Prostate gland (tissue), 2 donors: ENCODE measurements at places on chromosomes 5 and 9.
A peak's percentile ranks its signal among the peaks of the same experiment; 100 is the strongest.

DNA sequence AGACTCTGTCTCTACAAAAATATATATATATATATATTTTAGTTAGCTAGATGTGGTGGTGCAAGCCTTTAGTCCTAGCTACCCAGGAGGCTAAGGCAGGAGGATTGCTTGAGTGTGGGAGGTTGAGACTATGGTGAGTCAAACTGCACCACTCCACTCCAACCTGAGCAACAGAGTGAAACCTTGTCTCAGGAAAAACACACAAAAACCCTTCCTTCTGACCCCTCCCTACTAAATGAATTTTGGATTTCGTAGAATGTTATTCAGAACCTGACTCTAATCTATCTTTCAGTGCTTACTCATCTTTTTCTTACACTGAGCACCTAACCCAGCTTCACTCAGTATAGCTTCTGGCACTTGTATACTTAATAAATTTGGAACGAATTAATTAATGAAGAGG lies 35.2 kb upstream of the IL7R start:
- DNase-seq: no peak

DNA sequence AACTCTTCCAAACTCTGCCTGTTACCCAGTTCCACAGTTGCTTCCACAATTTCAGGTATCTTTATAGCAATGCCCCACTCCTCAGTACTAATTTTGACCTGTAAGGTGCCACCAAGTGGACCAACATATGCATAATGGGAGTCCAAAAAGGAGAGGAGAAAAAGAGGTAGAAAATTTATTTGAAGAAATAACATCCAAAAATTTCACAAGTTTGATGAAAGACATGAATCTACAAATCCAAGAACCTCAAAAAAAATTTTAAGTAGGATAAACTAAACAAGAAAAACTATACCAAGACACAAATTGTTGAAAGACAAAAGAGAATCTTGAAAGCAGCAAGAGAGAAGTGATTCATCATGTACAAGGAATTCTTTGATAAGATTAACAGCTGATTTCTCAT lies 79.8 kb downstream of the BARX1 start:
- DNase-seq: no peak

- no peak for DNase-seq
These were observed 79.1 kb downstream of the PPIC start for GRCh38 chr5:122957457-122957856.

DNA sequence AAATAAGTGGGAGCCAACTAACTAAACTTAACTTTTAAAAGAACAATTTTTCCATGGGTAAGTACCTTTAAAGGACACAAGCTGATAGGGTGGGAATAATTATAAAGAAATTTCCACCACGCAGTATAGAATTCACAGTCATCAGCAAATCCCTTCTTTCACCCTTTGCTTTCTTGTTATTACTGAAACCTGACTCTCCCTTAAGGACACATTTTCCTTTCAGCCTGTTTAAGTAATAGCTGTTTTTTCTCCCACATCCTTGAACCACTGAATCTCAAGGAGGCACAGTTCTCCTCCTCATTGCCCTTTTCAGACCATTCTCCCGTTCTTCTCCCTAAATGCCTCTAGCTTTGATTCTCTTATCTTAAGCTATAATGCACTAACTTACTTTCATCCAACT lies 6.3 kb downstream of the C5orf15 start:
- DNase-seq: no peak

DNA sequence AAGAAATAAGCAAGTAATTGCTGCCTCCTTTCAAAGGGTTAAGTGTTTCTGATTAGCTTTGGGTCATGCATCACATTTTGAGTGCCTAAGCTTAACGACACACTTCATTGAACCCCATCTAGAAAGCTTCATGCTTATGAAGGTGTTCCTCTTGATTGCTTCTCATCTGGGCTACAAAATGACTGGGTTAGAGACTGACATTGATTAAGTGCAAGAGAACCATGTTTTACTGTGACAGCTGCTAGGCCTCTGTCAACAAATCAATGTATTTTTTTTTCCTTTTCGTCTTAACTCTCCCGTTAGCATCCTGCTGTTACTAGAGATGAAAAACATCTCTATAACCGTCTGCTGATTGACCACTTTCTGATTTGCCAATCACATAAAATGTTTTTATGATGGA lies 725.0 kb downstream of the TLE1 start:
- no peak for DNase-seq

- DNase-seq: no peak
These were observed 74.4 kb upstream of the KIF2A start for GRCh38 chr5:62231576-62231975.

DNA sequence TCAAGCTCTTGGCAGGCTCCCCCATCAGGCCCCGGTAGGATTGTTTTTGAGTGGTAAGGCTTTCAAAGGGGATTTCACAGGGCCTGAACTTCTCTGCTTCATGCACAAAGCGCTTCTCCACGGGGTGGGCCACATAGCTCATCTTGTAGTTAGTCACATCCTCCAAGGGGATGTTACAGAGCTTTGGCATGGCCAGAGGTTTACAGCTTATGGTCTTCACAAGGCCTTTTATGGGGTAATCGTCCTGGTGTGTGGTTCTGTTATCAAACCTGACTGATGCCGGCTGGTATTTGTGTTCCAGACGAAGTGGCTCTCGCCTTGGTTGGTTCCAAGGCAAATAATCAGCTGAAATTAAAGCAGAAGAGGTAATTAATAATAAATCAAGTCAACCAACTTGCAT lies 104.3 kb downstream of the SAXO1 start:
- no peak for DNase-seq

- DNase-seq: peak; percentile 17
These were observed 57.4 kb upstream of the PRSS3 start for GRCh38 chr9:33737811-33738606.

DNA sequence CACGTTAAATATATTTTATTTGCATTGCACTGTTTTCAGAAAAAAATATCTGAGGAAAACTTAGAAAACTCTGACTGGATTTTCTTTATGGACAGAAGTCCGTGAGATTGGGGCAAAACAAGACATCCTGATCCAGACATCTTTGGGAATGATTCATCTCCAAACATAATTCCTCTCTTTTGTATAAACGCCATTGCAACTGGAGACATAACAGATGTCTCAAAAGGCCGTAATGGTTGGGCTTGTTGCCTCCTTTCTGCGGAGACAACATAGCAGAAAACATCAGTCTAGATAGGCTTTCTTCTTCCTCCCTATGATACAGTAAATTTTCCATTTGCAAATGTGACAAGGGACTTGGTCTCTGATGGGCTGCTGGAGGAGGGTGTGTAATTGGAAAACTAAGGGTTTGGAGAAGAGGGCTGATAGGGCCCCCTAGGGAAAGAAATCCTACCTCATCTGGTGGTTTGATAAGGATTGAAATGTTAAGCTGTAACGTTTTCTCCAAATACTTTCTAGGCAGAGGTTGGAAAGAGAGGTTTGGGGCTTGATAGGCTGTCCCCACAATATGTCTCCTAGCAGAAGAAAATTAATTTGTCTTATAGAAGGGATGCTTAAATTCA lies 631.5 kb upstream of the ST8SIA4 start:
- DNase-seq: no peak

DNA sequence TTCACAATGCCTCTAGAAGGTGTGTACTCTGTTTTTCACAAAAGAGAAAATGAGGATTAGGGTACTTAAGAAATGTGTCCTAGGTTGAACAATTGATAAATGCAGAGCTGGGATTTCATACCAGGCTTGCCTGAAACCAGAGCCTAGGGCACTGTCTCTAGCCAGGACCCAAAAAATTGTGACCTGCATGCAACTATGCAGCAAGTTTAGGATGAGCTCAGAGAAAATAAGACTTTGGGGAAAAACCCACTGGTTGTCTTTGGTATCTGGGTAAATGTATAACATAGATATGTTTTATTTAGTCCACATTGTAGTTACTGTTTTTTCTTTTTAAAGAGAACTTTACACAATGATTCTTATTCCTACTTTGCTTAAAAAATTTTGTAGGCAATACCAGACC lies 177.1 kb upstream of the SEMA6A start:
- DNase-seq: no peak

GRCh38 chr5:7850395-7851239 lies at the start of gene CFAP90:
Gene CFAP90 (minus strand): TSS chr5:7851133. CDS start chr5:7851021, 112 bp downstream.
- peak; percentile 62 for DNase-seq

GRCh38 chr9:105154723-105155191 lies 89.7 kb upstream of the SLC44A1 start:
- DNase-seq: no peak

DNA sequence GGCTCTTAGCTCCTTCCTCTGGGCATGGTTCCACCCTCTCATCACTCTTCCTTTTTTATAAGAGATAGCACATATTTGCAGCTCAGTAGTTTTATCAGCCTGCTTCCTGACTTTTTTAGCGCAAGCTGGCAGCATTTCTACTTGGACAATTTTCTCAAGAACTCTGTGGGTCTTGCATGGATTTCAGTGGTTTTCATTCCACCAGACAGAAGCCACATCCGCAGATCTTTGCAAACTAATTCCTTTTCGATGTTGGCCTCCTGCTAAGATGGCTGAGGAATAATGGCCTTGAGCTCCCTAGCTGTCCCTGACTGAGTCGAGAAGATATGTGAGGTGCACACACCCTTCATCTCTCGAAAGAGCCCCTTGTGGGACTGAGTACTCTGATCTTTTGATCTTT lies 49.5 kb downstream of the GALNT12 start:
- DNase-seq: no peak

DNA sequence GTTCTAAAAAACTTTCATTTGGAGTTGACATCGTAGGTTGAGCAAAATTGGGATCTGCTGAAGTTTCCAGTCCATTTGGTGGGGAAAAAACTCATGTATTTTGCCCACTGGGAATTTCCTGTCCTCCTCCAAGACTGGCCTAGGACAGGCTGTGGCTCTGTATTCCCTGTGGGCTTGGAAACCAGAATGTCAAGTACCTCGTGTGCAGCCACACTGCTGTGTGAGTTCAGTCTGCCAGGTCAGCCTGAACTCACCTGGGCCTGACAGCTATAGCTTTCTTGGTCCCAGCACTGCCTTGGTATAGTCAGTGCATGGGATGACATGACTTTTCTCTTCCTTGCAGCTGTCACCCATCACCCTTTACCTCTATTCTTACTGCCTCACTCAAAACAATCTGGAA lies 35.0 kb upstream of the KLF9 start:
- no peak for DNase-seq

DNA sequence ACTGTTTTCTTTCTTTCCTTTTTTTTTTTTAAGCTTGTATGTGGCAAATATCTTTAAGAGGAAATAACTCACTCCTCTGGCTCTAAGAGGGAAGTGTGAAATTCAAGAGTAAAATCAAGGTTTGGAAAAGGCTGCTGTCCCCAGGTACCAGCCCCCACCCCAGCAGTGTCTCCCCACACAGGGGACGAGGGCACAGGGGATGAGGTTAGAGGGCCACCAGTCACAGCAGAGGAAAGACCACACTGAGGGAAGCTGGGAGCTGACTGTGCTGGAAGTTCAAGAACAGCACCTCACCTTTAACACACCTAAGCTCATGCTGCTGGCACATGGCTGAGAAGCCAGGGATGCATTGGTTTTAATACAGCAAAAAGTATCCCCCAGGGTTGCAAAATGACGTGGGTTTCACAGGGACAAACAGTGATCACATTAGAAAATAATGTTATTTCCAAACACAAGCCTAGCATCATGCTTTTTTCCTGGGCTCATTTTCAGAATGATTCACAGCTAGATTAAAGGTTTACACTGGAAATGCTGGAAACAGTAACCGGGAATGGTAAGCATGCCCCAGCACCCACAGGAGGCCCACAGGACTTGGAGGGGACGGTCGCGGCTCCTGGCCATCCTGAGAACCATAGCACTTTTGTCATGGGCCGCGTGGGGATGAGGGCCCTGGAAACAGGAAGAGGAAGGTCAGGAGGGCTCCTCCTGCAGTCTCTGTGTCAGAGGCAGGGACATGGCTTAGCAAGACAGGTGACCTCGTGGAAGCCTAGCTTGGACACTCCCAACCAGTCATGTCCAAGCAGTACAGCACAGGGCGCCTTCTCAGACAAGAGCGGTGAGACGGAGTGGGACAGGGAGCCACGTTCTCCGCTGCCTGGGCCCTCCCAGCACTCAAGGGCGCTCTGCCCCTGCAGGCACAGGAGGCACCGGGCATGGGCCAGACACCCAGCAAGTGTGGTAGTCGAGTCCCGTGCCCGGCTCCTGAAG lies 6.9 kb downstream of the LPCAT1 start:
- no peak for DNase-seq

DNA sequence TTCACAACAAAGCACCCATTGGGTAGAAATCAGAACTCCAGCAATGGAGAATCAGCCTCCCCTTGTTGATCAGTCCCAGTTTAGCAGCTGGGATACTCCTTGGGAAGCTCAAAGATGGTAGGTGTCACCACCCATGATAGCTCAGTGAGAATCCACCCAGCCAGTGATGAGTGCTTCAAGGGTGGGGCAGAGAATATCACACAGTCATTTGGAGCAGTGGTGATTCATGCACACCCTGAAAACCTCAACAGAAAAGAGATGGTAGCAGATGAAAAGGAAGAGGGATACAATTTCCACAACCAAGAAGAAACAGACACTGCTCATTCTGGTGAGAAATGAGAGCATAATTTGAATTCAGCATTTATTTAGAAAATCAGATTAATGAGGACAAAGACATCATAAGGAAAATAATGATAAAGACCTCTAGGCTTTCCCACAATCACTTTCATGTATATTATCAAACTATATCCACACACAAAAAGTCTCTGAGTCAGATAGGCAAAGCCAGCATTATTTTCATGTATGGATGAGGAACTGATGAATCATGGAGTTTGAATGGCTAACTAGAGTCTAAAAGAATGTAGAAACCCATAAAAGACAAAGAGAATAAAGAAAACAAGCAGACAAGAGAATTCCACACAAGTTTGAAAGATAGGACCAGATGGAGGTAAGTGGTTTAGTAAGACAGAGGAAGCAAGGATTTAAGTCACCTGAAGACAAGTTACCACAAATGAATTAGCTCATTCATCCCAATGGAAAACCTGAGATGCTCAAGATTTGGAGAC lies 82.9 kb downstream of the FEM1C start:
- no peak for DNase-seq

GRCh38 chr9:95332860-95333259 lies 15.4 kb upstream of the FANCC start:
- DNase-seq: no peak

- DNase-seq: no peak
These were observed 141.5 kb upstream of the NR4A3 start for GRCh38 chr9:99680191-99680590.

- DNase-seq: no peak
These were observed 20.7 kb upstream of the PTPN3 start for GRCh38 chr9:109518621-109519335.
